Stimulated activated naive B cell treated with anti-CD40 and anti-IgM and Interleukin-4, amounts not matched to agents 10 μg/mL and 1 μg/mL and 100 μg/mL, for 72 hours (primary cell): ENCODE measurements at places on chromosomes 5 and 9.

DNA sequence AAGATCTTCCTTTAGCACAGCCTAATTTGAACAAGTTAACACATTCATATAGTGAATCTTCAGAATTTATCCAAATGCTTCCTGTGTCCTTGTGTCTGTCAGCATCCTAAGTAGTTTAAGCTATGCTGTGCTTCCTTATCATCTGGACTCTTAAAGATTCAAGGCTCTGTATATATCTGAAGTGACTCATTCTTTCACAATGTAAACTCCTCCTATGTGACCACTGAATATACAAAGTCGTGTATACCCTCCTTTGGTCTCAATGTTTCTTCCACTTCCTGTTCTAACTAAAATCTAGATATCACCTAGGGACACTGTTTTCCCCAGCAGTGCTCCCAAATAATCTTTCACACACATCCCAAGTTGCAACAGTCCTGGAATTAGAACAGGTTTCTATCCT is 935.7 kb upstream of the NUDT12 start:
- DNase-seq, result no peak

GRCh38 chr5:96741891-96742309 is 65.8 kb downstream of the ERAP1 start:
- no peak for DNase-seq

DNA sequence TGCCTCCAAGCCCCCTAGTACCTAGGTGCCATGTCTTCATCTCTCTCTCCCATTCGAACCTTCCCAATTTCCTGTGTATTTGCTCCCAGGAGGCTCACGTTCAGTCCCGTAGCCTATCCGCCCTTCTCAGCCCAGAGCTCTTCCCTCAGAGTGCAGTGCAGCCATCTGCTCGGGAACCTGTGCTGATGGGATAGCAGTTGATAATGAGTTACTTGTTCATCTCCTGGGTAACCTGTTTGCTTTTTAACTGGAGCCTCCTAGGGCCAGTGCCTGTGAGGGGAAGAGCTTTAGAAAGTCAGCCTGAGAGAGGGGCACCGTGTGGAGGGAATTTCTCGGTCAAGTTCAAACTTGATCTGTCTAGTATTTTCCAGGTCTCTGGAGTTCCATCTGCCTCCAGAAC is 229.8 kb upstream of the IL12B start:
- DNase-seq, result no peak

DNA sequence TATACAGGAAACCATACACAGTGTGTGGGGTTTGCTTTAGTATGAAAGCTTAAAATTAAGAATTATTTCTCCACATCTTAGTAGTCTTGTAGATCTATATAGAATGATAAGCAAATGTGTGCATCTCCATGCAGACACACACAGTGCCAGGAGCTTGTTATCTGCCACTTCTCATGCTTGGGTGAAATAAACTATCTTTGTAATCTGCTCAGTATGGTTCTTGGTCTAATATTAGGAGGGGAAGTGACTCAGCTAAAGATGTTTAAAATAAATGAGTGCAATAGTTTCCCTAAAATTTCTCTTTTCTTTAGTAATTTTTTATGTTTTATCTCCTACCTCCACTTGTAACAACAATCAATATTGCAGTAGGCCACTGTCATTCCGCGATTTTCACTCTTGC is 689.6 kb downstream of the TAF11L14 start:
- DNase-seq, result no peak

DNA sequence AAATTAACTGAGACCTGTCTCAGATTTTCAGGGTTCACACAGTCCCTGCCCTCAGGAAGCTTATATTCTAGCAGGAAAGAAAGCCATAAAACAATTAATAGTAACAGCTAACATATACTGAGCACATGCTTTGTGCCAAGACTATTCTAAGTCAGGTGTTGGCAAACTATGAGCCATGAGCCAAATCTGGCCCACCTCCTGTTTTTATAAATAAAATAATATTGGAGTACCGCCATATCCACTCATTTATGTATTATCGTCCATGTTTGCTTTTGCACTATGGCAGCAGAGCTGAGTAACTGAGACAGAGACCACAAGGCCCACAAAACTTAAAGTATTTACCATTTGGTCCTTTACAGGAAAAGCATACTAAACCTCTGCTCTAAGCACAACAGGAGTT is 83.3 kb upstream of the TRIO start:
- DNase-seq, result no peak

- no peak for DNase-seq
These were observed 7.5 kb downstream of the SLC6A19 start for GRCh38 chr5:1208743-1209488.

GRCh38 chr5:154498994-154499393 is 21.0 kb upstream of the HAND1 start:
- no peak for DNase-seq
